ENCODE measurements at places on chromosomes 1 and 21.
A peak's percentile ranks its signal among the peaks of the same experiment; 100 is the strongest.

- no peak for DNase-seq
Observed at GRCh38 chr1:61446531-61446991, 278.4 kb downstream of the TM2D1 start.

GRCh38 chr1:78464449-78464891 is 26.3 kb upstream of the PTGFR start:
- DNase-seq: no peak

DNA sequence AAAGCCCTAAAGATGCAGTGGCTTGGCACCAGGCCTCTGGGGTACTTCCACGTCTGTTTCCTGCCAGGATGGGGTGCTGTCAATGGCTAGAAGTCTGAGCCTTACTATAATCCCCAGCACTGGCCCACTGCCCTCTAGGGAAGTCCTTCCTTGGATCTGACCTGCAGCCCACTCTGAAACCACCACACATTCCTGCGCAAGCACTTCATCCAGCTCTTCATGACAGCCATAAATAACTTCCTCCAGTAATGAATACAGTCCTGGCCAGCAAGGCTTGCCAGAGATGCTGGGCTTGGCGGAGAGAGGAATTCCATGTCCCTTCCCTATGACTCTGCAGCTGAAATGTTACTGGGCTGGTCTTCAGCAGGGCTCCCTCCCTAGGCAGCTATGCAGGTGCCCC is 32.6 kb downstream of the ALPL start:
- DNase-seq: peak; percentile 57

DNA sequence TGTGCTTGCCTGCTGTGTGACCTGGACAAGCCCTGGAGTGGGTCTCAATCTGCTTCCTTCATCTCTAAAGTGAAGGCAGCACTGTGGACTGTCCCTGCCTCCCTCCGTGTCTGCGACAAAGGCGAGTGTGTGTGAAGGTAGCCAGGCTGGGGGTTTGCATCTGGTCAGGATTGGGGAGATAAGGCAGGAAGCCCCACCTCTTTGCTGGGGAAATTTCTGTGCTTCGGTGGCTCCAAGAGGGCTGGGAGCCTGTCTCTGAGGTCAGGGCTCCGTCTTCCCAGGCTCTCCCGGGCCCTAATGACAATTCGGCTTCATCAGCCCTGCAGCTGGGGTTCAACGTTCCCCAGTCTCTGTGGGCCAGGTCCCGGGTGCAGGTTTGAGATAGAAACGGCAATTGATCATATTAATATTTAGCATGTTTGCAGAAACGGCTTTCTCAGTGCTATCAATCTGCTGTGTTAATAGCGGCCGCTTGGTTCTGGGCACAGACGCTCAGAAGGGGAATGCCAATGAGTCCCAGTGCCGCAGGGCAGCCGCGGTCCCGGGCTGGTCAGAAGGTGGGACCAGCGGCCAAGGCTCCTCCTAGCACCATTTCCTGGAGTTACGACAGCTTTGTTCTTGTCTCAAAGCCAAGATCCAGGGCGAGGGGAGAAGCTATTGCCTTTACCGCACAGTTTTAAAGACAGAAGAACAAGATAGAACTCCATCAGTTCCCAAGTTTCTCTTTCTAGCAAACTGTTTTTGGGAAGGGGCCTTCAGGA is 105.7 kb downstream of the PRDM16 start:
- peak; percentile 28 for DNase-seq

DNA sequence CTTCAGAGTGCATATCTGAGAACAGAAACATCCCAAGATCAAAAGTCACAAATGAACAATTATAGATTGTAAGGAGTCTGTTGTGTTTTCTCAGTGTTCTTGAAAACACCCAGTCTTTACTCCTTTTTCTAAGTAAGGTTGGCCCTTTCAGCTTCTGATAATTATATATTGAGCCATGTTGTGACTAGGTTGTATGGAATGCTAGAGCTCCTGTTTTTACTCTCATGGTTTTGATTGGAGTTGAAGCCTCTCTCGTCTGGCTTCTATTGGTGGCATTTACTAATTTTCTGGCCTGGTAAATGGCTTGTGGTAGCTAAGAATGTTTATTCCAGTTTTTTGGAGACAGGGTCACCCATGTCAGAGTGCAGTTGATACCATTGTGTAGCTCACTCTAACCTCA is 84.7 kb downstream of the NDUFS5 start:
- DNase-seq: no peak

GRCh38 chr1:2469103-2469940 is 6.8 kb upstream of the PLCH2 start:
- no peak for DNase-seq

DNA sequence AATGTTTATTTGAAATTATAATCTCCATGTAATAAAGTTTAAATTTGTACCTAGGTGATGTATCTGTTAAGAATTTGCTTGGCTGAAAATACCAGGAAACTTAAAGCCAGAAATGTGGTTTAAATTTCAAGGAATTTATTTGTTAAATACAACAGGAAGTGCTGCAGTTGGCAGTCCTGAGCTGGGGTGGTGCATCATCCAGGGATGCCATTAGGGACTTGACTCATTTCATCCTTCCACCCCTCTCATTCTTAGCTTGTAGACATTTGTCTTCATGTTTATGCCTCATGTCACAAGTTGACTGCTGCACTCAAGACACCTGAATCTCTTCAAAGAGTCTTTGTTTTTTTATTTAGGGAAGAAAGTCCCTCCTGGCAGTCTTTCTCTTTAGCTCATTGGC is 175.9 kb downstream of the LHX8 start:
- DNase-seq: no peak

DNA sequence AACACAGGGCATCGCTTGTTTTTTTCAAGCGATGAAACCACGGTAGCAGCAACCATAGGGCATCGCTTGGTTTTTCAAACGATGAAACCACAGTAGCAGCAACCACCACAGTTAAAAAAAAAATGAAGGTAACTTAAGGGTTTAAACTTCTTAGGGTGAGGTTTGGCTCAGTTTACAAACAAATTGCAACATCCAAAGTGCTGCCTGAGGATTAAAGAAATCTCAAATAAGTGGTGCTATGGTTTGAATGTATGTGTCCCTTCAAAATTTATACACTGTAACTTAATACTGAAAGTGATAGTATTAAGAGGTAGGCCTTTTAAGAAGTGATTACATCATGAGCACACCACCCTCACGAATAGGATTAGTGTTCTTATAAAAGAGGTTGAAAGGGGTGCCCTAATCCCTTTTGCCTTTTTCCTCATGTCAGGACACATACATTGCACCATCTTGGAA is 6.4 kb upstream of the GBP5 start:
- DNase-seq: no peak

GRCh38 chr1:113669988-113670387 is 89.3 kb downstream of the PHTF1 start:
- DNase-seq: no peak

Data from AG09309 (cell line).